Dermis blood vessel endothelial cell (primary cell): ENCODE measurements at places on chromosomes 16 and 17. TPM values are rescaled to one million over a fixed set of nuclear protein-coding genes. Genes with fewer than 3 reads are reported as not detected.

The PRSS36 gene
- 0.51 TPM in 1 of 2 replicates, not detected in the other for total RNA-seq

The CDT1 gene
- 5.8 and 22.2 TPM in 2 replicates for total RNA-seq

The CA4 gene
- 3.2 and 4.0 TPM in 2 replicates for total RNA-seq

The KRTAP2-1 gene
- not detected in 2 replicates for total RNA-seq

The TMEM220 gene
- 1.5 and 2.7 TPM in 2 replicates for total RNA-seq

The CWC25 gene
- 11.7 and 13.1 TPM in 2 replicates for total RNA-seq

The PHLPP2 gene
- total RNA-seq, result 9.0 and 10.5 TPM in 2 replicates

The CD300H gene
- total RNA-seq, result not detected in 2 replicates

The THAP11 gene
- total RNA-seq, result 62.3 and 64.0 TPM in 2 replicates

The CD300E gene
- total RNA-seq, result not detected in 2 replicates

DNA sequence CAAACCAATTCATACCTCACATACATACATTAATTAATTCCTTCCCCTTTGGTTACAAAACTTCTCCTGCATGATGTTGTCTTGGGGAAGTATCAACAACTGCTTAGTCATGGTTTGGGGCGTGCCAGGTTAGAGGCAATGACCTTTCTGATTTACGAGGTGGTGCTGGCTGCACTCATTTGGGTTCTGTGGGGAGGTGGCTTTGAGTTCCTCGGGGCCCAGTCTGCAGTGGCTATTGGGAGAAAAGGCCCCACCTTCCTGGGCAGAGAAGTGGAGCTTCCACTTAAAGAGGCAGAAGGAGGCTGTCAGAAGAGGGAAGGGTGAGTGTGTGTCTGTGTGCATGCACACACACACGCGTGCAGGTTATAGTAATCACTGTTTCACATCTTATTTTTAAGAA is 10.2 kb upstream of the ETV4 start:
- no peak for DNase-seq

DNA sequence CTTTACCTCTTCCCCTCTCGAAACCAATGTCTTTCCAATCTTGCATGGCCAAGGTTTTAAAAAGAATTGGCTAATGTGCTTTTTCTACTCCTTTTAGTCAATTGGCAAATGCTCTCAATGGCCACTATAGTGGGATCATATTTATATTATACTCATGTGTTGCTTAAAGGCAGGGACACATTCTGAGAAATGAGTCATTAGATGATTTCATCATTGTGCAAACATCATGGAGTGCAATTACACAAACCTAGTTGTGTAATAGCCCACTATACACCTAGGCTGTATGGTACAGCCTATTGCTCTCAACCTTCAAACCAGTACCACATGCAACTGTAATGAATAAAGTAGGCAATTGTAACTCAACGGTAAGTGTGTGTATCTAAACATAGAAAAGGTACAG is 180.9 kb downstream of the HS3ST3A1 start:
- no peak for DNase-seq

DNA sequence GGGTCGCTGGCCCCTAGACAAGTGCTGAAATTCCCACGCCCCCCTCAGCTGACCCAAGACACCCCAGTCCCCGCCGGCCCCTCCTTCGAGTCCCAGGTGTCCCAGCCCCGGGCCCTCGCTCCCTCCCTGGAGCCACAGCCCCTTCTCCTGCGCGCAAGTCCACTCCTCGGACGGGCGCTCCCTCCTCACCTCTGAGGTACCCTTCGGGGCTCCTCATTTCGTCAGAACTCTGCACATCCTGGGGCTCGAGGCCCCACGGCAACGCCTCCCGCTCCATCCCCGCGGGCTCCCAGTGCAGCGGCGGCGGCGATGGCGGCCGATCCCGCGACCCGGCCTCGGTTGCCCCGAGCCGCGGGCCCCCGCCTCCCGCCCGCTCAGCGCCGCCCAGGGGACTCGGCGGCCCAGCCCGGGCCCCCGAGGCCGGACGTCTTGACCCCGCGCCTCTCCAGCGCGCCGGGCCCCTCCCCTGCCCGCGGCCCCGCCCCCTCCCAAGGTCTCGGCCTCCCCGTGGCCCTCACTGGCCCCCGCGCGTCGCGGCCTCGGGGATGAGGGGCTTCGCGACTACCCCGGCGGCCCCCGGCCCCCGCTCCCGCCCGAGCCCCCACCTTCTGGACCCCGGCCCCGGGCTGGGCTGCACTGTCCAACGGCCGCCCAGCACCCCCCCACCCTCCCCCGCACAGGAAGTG is at the start of gene ZNF768:
TSS of gene ZNF768 (minus strand) at position 430 of the 686 bp plus-strand sequence. CDS start at position 277, 153 bp downstream.
- peak; percentile 42 for DNase-seq

DNA sequence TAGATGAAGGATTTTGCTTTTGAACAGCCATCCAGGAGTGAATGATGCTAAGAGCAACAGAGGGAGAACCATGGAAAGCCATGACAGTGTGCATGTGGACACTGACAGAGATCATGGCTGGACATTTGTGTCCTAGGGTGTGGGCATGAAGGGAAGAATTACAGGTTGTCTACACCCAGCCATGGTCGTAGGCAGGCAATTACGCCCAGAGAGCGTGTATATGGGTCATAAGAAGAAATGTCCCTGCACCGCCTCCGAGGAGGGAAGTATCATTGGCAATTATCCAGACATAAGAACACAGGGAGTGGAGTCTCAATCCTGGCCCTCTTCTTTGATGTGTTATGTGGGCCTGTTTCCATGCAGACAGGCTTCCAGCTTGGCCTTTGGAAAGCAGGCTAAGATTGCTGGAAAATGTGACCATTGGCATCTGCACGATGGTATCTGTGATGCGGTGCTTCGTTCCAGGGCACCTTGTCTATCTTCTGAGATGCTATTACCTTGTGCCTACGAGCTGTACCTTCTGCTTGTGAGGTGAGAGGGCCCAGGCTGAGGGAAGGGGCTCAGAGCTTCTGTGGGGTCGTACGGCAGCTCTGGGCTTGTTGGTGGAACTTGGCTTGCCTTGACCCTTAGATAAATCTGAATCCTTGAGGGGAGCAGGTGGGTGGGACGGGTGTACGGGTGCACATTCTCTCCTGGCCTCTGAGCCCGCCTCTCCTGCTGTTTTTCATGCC is 19.8 kb downstream of the RGS9 start:
- DNase-seq, result no peak

- no peak for DNase-seq
Observed at GRCh38 chr16:70161350-70161749, 12.2 kb upstream of the CLEC18C start.

DNA sequence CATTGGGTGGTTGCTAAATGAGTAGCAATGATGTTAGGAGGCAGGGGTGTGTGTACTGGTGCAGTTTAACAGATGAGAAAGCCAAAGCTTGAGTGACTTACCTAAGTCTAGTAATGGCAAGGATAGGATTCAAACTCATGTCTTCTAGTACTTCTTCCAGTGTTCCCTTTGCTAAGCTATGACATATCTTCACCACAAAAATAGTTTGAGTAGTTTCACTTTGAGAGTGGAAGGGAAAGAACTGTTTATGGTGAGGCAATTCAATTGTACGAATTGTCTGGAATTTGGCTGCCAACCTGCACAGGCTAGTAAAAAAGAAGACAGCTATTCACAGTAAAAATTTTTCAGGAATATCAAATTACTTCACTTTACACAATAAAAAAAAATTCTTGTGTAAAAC is 138.0 kb downstream of the NLK start:
- DNase-seq, result no peak

GRCh38 chr17:49508061-49508865 is 13.2 kb downstream of the NGFR start:
- DNase-seq, result no peak

DNA sequence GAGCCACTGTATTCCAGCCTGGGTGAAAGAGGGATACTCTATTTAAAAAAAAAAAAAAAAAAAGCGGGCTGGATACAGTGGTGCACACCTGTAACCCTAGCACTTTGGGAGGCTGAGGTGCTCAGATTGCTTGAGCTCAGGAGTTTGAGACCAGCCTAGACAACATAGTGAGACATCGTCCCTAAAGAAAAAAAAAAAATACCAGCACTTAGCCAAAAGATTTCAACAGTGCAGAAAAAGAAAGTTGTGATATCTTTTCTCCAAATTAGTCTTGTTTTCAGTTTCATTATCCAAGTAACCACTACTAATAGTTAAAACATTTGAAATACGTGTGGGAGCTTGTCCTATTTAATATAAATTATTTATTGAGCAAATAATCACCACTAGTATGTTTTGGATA is 48.7 kb downstream of the TENT4B start:
- no peak for DNase-seq

DNA sequence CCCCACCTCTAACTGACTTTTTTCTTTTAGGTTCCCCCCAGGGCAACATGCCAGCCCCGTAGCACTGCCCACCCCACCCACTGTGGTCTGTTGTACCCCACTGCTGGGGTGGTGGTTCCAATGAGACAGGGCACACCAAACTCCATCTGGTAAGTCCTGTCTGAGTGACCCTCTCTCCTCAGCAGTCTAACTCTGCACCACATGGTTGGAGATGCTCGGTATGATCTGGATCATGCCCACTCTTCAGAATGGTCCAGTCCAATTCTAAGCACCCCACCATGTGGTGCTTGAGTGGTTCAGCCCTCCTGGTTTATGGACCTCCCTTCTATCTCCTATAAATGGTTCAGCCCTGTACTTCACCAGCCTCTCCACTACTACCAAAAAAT is 5.9 kb downstream of the KDM6B start:
- no peak for DNase-seq

- no peak for DNase-seq
Observed at GRCh38 chr16:23110257-23110899, 38.9 kb downstream of the USP31 start.

GRCh38 chr17:9218064-9218635 is 196.8 kb downstream of the NTN1 start:
- no peak for DNase-seq

- DNase-seq, result no peak
Observed at GRCh38 chr17:67496286-67496685, 119.2 kb downstream of the PITPNC1 start.

GRCh38 chr17:74337834-74338500 is 11.9 kb downstream of the KIF19 start:
- DNase-seq, result no peak

- DNase-seq, result peak; percentile 56
Observed at GRCh38 chr16:87953308-87954215, 2.3 kb downstream of the BANP start.

DNA sequence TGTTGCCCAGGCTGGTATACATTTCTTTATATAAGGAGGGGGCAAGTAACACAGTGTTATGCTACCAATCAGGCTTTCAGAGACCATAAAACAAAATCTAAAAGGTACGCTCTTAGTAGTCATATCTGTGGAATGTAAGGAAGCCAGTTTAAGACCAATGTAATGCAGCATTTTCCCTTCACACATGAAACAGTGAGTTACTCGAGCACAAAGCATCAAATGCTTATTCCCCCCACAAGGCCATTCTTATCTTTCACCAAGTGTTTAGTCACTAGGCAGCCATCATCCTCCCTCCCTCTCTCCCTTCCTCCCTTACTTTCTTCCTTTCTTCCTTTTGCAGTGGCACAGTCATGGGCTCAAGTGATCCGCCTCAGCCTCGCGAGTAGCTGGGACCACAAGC is 12.8 kb downstream of the HMOX2 start:
- DNase-seq, result no peak

DNA sequence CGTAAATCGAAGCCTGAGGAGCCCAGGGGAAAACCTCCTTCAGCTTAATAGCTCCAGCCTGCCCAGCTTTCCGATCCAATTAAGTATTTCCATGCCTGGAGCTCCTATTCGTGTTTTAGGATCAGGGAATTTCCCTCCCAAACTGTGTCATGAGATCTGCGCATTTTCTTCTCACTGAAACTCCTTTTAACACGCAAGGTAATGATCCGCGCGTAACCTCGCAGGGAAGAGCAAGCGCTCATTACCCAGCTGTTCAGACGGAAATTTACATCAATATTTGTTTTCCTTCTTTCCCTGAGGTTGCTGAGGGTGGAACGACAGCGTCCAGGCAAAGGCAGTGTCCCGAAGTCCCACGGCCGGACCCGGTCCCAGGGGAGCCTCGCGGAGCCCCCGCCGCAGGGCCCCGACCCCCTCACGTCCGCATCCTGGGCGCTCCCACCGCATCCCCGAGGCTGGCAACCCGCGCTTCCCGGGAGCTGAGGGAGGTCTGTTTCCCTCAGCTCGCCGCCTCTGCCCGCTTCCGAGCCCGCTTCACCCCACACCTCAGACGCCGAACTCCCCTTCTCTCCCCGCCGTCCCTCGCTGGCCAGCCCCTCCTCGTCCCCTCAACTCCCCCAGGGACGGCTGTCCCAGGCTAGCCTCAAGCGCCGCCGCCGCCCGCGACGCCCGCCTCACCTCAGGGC is 415 bp downstream of the ABCA5 start:
- peak; percentile 49 for DNase-seq

DNA sequence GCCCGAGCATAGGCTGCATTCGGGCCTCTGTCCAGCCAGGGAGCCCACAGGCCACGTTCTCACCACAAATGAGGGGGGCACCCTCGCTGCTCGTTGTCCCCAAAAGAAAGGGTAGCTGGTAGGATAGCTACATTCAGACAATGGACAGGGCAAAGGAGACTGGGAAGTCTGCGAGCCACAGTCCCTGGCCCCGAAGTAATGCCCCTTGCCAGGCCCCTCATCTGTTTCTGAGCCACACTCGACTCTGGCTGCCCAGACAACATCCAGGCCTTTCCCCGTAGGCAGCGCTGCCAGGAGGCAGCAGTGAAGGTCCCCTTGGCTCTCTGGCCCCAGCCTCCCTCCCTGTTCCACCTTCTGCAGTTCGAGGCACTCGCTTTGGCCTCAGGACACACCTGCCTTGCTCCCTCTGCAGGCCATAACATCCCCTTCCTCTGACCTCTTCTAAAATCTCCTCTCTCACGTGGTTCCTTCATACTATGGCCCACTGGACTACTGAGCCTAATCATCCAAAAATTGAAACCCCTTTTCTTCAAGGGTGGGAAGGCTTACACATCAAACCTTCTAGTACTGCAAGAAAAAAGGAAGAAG is 12.2 kb downstream of the AIPL1 start:
- DNase-seq, result no peak

GRCh38 chr17:80927791-80928216 is 63.8 kb upstream of the CHMP6 start:
- DNase-seq, result peak; percentile 96

DNA sequence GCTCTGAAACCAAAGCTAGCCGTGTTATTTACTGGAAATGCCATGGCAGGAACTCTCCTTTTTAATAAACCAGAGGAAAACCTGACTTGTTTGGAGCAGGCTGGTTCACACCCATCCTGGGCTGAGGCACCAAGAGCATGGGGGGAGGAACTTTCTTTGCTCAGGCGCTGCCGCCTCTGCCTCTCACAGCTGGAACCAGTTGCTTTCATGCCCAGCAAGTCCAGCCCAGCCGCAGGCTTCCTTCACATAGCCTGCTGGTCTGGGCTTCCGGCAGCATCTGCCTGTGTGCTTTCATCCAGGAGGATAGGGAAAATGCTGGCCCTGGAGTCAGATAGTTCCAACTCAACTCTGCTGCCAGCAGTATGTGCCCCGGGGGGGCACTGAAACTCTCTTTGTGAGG is 88.1 kb upstream of the ASIC2 start:
- no peak for DNase-seq

DNA sequence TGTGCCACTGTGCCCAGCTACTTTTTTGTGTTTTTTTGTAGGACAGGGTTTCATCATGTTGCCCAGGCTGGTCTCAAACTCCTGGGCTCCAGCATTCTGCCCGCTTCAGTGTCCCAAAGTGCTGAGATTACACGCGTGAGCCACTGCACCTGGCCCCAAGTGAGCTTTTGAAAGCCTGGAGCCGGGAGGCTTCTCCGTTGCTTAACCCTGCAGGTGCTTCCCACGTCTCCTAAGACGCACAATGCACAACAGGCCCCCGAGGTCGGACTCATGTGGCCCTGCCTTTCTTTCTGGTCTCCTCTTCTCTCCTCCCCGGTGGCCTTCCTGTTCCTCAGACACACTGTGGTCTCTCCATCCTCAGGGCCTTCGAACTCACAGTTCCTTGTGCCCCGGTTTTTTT is 12.5 kb downstream of the RABEP2 start:
- DNase-seq, result no peak
